WTC11 (cell line): ENCODE measurements at places on chromosomes 7 and 10.

DNA sequence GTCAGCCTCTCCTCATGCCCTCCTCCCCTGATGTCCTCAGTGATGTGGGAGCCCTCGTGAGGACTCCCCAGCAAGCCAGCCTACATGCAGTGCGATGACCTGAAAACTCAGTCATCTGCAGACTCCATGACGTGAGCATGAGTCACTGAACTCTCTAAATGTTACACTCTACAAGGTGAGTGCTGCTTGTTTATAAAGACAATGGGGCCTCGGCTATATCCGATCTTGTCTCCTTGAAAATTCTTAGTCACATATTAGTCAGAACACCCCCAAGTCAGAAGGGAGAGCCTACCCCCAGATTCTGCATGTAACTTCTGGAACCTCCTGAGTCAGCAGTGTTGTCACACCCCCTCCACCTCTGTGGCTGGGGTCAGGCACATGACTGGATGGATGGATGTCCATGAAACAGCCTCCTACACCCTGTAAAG lies 673.8 kb downstream of the INHBA start:
- H3K27me3 ChIP-seq, result no peaks in the 10 kb centered on the region
- no peak for DNase-seq
- H3K4me3 ChIP-seq, result no peak overlapping the region
- peaks cover 6% of the 10 kb centered on the region; the same call in 1 of the 2 replicates for H3K4me1 ChIP-seq
- no peaks in the 10 kb centered on the region for H3K36me3 ChIP-seq

DNA sequence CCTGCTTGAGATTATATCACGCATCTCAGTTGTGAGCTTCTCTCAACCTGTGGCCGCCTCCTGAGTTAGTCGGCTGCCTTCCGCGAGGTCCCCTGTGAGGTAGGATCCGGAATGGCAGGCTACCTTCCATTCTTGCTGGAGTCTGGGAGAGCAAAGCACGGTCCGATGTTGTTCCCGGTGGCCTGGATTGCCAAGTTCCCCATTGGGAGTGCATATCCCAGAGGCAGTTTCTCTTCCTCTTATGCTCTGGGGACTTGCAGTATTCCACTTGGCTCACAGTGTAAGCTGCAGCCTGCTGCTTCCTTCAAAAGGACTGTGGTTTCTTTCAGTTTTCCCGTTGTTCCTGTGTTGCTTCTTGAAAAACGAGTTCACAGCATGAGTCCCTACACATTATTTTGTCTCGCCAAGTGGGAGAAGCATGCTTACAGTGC lies 225.4 kb upstream of the ZWINT start:
- peak overlapping the region; percentile 52 for H3K27ac ChIP-seq
- peaks cover 17% of the 10 kb centered on the region for H3K4me1 ChIP-seq
- peaks cover 3% of the 10 kb centered on the region for H3K36me3 ChIP-seq
- peak overlapping the region; percentile 18 for H3K4me3 ChIP-seq
- DNase-seq, result peak; percentile 51
- H3K27me3 ChIP-seq, result no peaks in the 10 kb centered on the region

DNA sequence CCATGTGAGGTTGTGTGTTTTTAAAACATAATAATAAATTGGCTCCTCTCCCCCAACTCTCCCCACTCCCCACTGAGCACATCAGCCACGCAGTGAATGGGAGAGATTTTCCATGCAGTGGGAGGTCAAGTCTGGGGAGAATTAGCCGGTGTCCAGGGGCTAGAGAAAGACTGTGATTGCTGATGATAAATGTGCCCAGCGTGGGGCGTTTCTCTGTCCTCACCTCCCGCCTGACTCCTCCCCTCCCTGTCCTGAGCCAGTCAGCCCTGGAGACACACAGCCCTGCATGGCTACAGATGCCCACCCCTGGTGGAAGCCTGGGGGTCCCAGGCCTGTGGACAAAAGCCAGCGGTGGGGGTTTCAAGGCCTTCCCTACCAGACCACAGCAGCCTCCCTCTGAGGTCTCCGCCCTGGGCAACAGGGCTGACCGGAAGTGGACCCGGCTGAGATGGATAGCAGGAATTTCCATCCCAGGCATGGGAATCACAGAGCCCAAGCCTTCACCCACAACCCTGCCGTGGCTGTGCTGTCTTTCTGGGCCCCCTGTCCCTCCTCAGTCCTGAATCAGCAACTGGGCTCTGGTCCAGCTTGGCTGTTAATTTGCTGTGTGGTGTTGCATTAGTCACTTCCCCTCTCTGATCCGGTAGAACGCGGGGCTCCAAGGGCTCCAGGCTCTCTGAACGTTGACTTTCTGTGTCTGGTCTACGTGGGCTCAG lies 46.8 kb upstream of the SLC29A3 start:
- no peaks in the 10 kb centered on the region for H3K36me3 ChIP-seq
- H3K4me1 ChIP-seq, result peaks cover 54% of the 10 kb centered on the region
- H3K27me3 ChIP-seq, result no peaks in the 10 kb centered on the region
- DNase-seq, result no peak
- no peak overlapping the region; the same call in 1 of the 2 replicates for H3K27ac ChIP-seq

GRCh38 chr10:7917736-7918135 lies 99.4 kb downstream of the TAF3 start:
- peaks cover 18% of the 10 kb centered on the region for H3K4me1 ChIP-seq
- H3K36me3 ChIP-seq, result no peaks in the 10 kb centered on the region
- H3K4me3 ChIP-seq, result no peak overlapping the region
- no peak for DNase-seq
- no peak overlapping the region for H3K27ac ChIP-seq
- H3K27me3 ChIP-seq, result no peaks in the 10 kb centered on the region

DNA sequence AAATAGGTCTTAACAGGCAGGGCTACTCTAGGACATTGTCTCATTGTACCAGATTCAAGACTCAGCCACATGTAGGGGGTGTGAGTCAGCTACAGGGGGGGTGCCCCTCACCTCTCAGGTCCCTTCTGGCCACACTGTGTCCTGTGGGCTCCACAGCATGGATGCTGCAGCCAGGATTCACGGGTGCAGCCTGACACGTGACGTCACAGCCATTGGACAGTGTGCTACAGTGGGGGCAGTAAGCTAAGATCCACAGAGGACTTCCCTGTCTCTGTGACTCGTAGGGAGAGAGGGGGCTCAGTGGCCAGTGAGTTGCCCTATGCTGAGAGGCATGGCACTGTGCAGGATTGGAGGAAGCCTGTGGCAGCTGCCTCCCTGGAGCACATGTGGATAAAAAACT lies 77.9 kb downstream of the TMEM178B start:
- no peak overlapping the region for H3K4me3 ChIP-seq
- no peaks in the 10 kb centered on the region for H3K36me3 ChIP-seq
- H3K4me1 ChIP-seq, result peaks cover 5% of the 10 kb centered on the region; the same call in 1 of the 2 replicates
- H3K27ac ChIP-seq, result no peak overlapping the region
- no peaks in the 10 kb centered on the region for H3K27me3 ChIP-seq

DNA sequence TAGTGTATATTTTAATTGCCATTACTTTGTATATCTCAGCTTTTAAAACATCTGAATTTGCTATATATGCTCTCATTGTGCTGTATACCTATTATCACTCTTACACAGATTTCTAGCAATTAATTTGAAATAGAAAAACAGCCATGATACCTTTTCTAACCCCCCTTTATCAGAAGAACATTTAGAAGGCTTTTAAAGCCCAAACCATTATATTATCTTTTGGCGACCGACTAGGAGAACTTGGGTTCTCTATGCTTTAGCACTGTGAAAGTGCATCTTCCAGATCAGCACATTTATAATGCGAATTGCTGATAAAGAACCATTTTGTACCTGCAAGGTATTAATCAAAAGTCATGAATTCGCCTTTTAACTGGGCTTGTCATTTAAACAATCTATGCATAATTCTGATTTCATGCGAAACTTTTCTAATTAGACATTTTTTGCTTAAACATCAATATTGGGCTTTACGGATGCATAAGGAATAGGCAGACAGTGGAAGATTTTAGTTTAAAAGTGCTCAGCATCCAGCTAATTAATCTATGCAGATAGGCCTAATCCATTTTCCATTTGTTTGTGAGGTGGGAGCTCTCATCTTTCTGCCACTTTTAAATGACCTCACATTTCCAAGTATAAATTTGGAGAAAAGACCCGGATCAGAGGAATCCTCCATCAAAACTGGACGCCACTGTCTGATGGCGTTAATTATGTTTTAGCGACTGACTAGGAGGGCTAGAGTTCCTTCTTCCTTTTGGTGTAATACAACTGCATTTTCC lies 1.2 kb upstream of the MLLT10 start:
- H3K27me3 ChIP-seq, result no peaks in the 10 kb centered on the region
- peaks cover 53% of the 10 kb centered on the region for H3K4me1 ChIP-seq
- no peak for DNase-seq
- H3K4me3 ChIP-seq, result peak overlapping the region; percentile 88
- H3K36me3 ChIP-seq, result peaks cover 5% of the 10 kb centered on the region

- no peak overlapping the region for H3K4me3 ChIP-seq
- H3K4me1 ChIP-seq, result peaks cover 12% of the 10 kb centered on the region
- no peaks in the 10 kb centered on the region for H3K36me3 ChIP-seq
- DNase-seq, result no peak
- H3K27ac ChIP-seq, result peak overlapping the region; percentile 17; the same call in 1 of the 2 replicates
- H3K27me3 ChIP-seq, result no peaks in the 10 kb centered on the region
These were observed 761.9 kb downstream of the MAGI2 start for GRCh38 chr7:78691584-78691983.

DNA sequence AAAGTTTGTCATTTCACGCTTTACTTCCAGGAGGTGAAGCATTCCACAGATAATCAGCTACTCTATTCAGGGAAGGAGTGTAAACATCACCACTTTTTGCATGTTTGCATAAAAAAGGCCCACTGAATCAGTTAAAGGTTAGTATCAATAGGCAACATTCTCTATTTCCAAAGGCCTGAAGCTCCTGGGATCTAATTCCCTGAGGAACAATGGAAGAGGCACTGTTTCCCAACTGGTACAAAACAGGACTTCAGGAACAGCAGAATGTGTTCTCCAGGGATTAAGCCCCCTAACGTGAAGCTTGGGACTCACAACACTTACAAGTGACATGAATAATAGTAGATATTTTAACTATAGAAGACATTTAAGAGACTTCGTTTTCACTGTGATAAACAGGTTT lies 6.1 kb downstream of the LRRN3 start:
- H3K4me1 ChIP-seq, result peaks cover 75% of the 10 kb centered on the region
- H3K27me3 ChIP-seq, result peaks cover 13% of the 10 kb centered on the region
- peak overlapping the region; percentile 41 for H3K27ac ChIP-seq
- DNase-seq, result no peak

- no peak overlapping the region for H3K27ac ChIP-seq
- H3K27me3 ChIP-seq, result no peaks in the 10 kb centered on the region
- H3K4me3 ChIP-seq, result no peak overlapping the region
- DNase-seq, result no peak
- peaks cover 13% of the 10 kb centered on the region for H3K36me3 ChIP-seq
These were observed 262.5 kb upstream of the PPP2R2D start for GRCh38 chr10:131638049-131638879.

- DNase-seq, result no peak
- H3K4me1 ChIP-seq, result peaks cover 46% of the 10 kb centered on the region
- peaks cover 35% of the 10 kb centered on the region for H3K36me3 ChIP-seq
- H3K27me3 ChIP-seq, result no peaks in the 10 kb centered on the region; the same call in 1 of the 2 replicates
- peak overlapping the region; percentile 90; the same call in 1 of the 2 replicates for H3K27ac ChIP-seq
These were observed 21.0 kb upstream of the C10orf90 start for GRCh38 chr10:126691456-126691855.

GRCh38 chr10:104099269-104099668 lies 13.6 kb upstream of the COL17A1 start:
- no peak overlapping the region for H3K4me3 ChIP-seq
- H3K36me3 ChIP-seq, result peaks cover 12% of the 10 kb centered on the region
- H3K4me1 ChIP-seq, result 0 out of 2 replicates have a peak, but pooled peaks cover 6% of the 10 kb centered on the region
- no peak overlapping the region for H3K27ac ChIP-seq
- no peaks in the 10 kb centered on the region for H3K27me3 ChIP-seq
- no peak for DNase-seq

DNA sequence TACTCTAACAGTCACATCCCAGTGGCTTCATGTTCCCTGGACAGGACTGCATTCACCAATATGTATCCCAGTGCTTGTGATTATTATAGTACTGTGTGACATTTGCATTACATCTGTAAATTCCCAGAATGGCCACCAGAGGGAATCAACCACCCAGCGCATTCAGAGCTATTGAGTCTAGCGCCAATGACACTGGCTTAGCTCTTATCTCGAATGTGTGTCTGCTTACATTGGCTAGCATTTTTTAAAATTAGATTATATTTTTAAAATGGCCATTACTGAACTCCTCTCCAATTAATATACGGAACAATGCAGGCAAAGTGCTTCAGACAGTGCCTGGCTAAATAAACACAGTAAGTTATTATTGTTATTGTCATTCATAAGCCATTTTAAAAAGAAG lies 36.3 kb downstream of the TRIL start:
- H3K27ac ChIP-seq, result no peak overlapping the region
- H3K4me1 ChIP-seq, result peaks cover 29% of the 10 kb centered on the region
- H3K4me3 ChIP-seq, result no peak overlapping the region
- peaks cover 8% of the 10 kb centered on the region for H3K27me3 ChIP-seq
- DNase-seq, result peak; percentile 34

- H3K4me1 ChIP-seq, result no peaks in the 10 kb centered on the region
- H3K27me3 ChIP-seq, result peaks cover 20% of the 10 kb centered on the region
- no peak for DNase-seq
These were observed 15.1 kb downstream of the ZNF12 start for GRCh38 chr7:6691609-6692106.

GRCh38 chr10:125062914-125063230 lies 97.5 kb downstream of the CTBP2 start:
- peaks cover 93% of the 10 kb centered on the region for H3K4me1 ChIP-seq
- H3K27ac ChIP-seq, result peak overlapping the region; percentile 97
- DNase-seq, result no peak
- no peak overlapping the region for H3K4me3 ChIP-seq

GRCh38 chr10:71531485-71532446 lies 135.0 kb downstream of the CDH23 start:
- peaks cover 27% of the 10 kb centered on the region for H3K4me1 ChIP-seq
- no peaks in the 10 kb centered on the region for H3K27me3 ChIP-seq
- H3K27ac ChIP-seq, result no peak overlapping the region
- H3K36me3 ChIP-seq, result no peaks in the 10 kb centered on the region
- H3K4me3 ChIP-seq, result no peak overlapping the region

GRCh38 chr7:77653572-77653971 lies 42.7 kb upstream of the RSBN1L start:
- H3K4me1 ChIP-seq, result 0 out of 2 replicates have a peak, but pooled peaks cover 3% of the 10 kb centered on the region
- H3K4me3 ChIP-seq, result no peak overlapping the region
- no peak overlapping the region for H3K27ac ChIP-seq
- peaks cover 22% of the 10 kb centered on the region for H3K36me3 ChIP-seq
- no peaks in the 10 kb centered on the region for H3K27me3 ChIP-seq
- no peak for DNase-seq

DNA sequence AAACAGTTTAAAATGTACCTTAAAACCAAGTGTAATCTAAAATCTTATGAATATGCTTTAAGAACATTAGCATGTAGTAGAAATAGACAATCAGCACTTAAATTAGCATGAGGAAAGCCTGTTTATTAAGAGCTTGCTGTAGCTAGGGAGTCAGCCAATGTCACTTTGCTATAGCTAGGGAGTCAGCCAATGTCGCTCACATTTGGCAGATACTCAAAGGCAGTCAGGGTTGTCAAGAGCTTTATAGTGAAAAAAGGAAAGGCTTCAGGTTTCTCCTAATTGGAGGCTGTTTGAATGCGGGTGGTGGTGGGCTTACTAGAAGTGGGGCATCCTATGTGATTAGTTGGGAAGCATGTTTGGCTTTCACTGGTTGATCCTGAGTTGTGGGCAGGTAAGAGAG lies 226.2 kb upstream of the DGKB start:
- H3K27ac ChIP-seq, result no peak overlapping the region
- no peaks in the 10 kb centered on the region for H3K27me3 ChIP-seq
- no peak overlapping the region for H3K4me3 ChIP-seq
- H3K4me1 ChIP-seq, result peaks cover 18% of the 10 kb centered on the region
